ENCODE measurements at places on chromosomes 6 and 20. TPM values are rescaled to one million over a fixed set of nuclear protein-coding genes. Genes with fewer than 3 reads are reported as not detected.
A peak's percentile ranks its signal among the peaks of the same experiment; 100 is the strongest.

DNA sequence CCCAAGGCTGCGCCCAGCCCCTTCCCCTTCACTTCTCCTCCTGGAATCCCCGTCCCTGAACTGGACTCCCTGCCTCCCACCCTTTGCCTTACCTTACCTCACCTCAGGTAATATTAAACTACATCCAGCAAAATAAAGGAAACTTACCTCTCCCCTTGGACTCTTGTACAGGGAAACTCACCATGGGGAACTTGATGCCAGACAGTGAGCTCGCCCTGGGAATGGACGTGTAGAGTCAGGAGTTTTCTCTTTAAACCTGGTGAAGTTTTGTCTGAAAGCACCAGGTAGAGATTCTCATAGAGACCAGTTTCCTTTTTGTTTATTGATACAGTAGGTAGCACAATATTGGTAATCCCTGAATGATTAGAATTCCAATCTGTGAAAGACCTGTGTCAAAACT, 544 bp upstream of the HLA-C start:
- no peaks in the 10 kb centered on the region for H3K27me3 ChIP-seq
- H3K4me3 ChIP-seq: peak overlapping the region; percentile 53
- H3K27ac ChIP-seq: peak overlapping the region; percentile 98
- no peaks in the 10 kb centered on the region for H3K4me1 ChIP-seq
- DNase-seq: no peak

- H3K27ac ChIP-seq: no peak overlapping the region
- H3K27me3 ChIP-seq: no peaks in the 10 kb centered on the region
- no peak for DNase-seq
- no peaks in the 10 kb centered on the region for H3K4me1 ChIP-seq
These were observed 29.5 kb upstream of the TMEM14A start for GRCh38 chr6:52641388-52641787.

- no peak overlapping the region for H3K27ac ChIP-seq
- no peaks in the 10 kb centered on the region for H3K36me3 ChIP-seq
- H3K27me3 ChIP-seq: no peaks in the 10 kb centered on the region
- no peak overlapping the region for H3K4me3 ChIP-seq
These were observed 22.6 kb downstream of the RAET1L start for GRCh38 chr6:150002710-150003109.

DNA sequence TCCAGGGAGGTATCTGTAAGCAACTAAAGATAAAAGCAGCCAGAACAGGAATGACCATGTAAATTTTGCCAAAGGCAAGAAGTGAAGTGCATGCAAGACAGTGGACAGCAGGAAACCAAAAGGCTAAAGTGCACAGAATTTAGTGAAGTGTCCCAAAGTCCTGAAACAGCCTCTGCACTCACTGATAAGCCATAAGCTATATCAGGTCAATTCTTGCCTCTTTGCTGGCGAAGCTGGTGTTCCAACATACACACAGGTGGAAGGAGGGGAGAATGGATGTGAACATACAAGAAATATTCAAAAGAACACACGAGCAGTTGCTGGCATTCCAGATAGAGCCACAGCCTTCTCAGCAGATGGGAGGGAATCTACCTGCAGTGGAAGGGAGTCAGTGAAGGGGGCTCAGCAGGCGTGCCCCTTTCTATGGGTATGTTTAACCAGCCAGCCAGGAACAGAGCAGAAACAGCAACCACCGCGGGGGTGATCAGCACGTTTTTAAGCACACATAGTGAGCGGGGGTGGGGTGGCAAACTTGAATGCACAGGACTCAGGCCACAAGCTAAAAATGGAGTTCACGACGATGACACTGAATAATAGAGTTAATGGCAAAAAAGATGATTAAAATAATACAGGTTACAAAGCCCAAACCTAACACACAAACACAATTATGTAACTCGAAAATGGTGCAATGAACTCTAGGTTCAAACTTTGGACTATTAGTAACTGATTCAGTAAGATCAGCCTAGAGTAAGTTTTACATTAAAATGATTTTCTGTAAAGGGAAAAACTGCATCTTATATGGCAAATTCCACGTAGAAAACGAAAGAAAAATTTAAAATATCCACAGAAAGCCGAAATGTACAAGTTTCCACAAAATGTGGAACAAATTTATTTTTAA, 1.2 kb downstream of the ECI2 start:
- H3K4me3 ChIP-seq: peak overlapping the region; percentile 76
- H3K4me1 ChIP-seq: peaks cover 49% of the 10 kb centered on the region
- peaks cover 14% of the 10 kb centered on the region for H3K36me3 ChIP-seq
- no peaks in the 10 kb centered on the region for H3K27me3 ChIP-seq

DNA sequence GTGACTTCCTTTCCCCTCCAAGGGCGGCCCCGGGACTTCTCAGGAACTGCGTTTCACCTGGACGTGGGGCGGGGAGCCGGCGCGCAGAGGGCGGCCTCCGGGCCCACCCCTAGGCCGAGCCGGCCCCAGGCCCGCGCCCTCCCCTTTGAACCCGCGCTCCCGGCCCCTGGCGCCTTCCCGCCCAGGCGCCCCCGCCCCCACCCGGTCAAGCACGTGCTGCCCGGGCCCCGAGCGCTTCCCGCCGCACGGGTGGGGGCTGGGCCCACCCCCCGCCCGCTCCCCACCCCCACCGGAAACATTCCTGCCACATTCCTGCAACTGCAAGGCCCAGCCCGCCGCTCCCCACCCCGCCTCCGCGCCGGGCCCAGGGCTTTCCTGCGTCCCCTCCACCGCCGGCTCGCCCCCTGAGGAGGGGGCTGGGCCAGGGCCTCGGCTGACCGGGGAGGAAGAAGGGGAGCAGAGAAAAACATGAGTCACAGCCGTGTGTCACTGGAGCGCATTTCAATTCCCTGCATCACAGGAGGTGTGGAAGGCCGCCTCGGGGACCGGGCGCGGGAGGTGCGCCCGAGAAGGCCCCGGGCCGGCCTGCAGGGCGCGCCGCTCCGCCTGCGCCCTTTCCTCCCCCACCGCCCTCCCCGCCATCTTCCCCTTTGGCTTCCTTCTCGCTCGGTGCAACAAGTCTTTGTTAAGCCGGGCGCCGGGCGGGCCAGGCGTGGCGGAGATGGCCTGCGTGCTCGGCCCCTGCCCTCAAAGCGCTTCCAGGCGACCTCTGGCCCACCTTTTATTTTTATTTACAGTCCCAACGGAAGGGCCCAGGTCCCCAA, 1.2 kb upstream of the HMGA1 start:
- H3K4me1 ChIP-seq: peaks cover 14% of the 10 kb centered on the region
- peak overlapping the region; percentile 67 for H3K4me3 ChIP-seq
- H3K27me3 ChIP-seq: no peaks in the 10 kb centered on the region
- DNase-seq: peak; percentile 68
- peak overlapping the region; percentile 70 for H3K27ac ChIP-seq

The HTR1B gene
- total RNA-seq: not detected

The SIGLEC1 gene
- 6.2 TPM for total RNA-seq

The PRR18 gene
- 0.86 TPM for total RNA-seq

The MAK gene
- not detected for total RNA-seq

The BTNL2 gene
- total RNA-seq: not detected

- H3K4me1 ChIP-seq: no peaks in the 10 kb centered on the region
- no peak overlapping the region for H3K27ac ChIP-seq
- no peak for DNase-seq
- H3K36me3 ChIP-seq: no peaks in the 10 kb centered on the region
- no peaks in the 10 kb centered on the region for H3K27me3 ChIP-seq
These were observed 13.6 kb upstream of the KCNB1 start for GRCh38 chr20:49496043-49496442.

Measured in right lobe of liver (tissue), 6 donors.